ENCODE measurements at places on chromosomes 2 and 18.

GRCh38 chr2:129758784-129759471, 220.5 kb upstream of the RAB6C start:
- DNase-seq: no peak

DNA sequence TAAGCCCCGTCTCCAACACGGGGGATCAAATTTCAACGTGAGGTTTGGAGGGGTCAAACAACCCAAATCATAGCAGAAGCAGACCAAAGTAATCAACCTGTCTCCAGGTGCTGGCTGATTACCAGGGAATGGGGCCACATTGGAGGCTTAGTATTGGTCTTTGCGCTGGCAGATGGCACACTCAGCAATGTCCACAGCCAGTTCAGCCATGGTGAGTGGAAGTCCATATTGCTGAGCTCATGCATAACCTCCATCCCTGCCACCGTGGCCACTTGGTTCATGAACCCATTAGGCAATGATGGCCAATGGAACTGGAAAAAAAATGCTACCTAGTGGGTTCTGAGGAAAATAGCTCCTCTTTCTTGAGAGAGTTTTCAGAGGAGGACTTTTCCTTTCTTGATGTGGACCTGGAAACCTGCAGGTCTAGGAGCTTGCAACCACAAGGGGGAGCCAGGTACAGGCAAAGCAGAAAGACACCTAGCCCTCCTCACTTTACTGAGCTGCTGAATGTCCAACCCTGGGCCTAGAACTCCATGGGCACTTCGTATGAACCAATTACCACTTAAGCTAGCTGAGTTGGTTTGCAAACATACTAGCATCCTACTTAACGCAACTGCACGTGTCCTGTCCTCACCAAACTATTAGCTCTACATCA, 128.0 kb upstream of the GYPC start:
- peak; percentile 34 for DNase-seq

DNA sequence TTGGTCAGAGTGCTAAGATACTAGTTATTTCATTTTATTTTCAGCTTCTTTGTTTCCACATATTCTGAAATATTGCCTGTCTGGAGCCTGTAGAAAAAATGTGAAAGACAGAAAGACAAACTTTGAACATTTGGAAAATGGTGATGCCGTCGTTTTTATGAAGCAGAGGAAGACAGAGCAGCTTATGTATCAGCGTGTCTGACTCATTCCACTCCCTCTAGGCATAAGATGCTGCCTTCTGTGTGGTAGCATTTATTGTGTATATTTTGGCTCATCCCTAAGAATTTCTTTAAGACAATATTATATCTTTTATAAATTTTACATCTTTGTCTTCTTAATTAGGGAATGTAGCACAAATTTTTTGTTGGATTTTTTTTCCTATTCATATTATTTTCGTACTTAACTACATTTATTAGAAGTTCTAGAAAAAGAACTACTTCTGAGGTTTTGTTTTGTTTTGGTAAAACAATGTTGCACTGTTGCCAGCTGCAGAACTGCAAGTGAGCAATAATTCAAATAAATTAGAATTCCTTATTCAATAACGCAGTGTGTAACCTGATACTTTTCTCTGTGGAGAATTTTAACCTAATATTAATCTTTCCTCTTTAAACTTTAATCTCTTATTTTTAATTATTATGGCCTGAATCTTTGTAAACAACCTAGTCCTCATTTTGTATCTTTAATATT, 300.4 kb downstream of the ZNF407 start:
- no peak for DNase-seq

GRCh38 chr18:69956665-69957620, 9.3 kb upstream of the CD226 start:
- no peak for DNase-seq

DNA sequence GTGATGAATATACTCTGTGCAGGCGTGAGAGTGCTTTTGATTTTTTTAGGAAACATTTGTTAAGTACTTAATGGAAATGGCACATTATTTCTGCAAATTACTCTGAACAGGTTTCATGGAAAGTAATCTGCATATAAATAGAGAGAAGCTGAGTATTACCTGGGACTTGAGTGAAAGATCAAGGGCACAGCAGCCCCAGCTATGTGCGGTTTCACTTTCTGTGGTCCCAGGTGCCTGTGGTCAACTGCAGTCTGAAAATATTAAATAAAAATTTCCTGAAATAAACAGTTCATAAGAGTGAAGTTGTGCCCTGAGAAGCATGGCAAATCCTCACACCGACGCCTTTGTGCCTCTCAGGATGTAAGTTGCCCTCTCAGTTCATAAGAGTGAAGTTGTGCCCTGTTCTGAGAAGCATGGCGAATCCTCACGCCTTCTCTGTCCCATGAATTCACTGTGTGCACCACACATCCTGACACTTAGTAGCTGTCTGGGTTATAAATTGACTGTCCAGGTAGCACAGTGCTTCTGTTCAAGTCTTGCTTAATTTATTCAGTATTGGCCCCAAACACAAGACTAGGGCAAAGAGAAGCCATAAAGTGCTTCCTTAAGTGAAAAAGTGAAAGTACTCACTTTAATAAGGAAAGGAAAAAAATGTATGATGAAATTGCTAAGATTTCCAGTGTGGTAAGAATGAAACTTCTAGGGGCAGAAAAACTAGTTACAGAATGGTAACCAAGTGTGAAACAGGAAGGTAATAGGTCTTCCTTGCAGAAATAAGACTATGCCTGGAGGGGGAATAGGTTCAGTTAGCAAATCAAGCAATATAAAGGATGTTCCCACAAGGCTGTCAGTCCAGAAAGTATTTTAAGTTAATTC, 4.3 kb upstream of the SNTG2 start:
- no peak for DNase-seq

GRCh38 chr2:100224988-100225710, 82.8 kb upstream of the AFF3 start:
- no peak for DNase-seq
